Peyer's patch (tissue), 4 donors: ENCODE measurements at places on chromosomes 2 and 18. TPM values are rescaled to one million over a fixed set of nuclear protein-coding genes. Genes with fewer than 3 reads are reported as not detected.

Gene FMNL2
- total RNA-seq, result 52.0 TPM

Gene INPP5D
- total RNA-seq, result 11.6 TPM

Gene ZNF396
- total RNA-seq, result 2.4 TPM

Gene PAX8
- 3.3 TPM for total RNA-seq

Gene ALPP
- not detected for total RNA-seq

Gene CPO
- total RNA-seq, result 585 TPM

Gene ACTG2
- total RNA-seq, result 38.8 TPM

Gene TRABD2A
- 56.3 TPM for total RNA-seq

DNA sequence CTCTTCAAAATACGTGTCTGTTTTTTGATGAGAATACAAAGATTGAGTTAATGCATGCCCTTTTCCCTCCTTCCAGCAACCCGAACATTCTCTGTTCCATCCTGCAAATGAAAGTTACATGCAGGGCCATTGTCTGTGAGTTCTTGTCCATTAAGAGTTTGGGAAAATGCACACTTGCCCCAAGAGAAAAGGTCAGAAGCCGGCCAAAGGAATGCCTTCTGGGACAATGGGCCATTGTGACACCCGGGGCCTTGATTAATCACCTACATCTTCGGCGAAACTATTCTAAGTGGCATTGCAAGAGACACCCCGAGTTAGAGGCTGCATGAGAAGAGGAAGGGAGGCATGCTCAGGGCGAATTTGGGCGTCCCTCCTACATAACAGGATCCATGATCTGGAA, 73.7 kb upstream of the COPS8 start:
- DNase-seq, result no peak

DNA sequence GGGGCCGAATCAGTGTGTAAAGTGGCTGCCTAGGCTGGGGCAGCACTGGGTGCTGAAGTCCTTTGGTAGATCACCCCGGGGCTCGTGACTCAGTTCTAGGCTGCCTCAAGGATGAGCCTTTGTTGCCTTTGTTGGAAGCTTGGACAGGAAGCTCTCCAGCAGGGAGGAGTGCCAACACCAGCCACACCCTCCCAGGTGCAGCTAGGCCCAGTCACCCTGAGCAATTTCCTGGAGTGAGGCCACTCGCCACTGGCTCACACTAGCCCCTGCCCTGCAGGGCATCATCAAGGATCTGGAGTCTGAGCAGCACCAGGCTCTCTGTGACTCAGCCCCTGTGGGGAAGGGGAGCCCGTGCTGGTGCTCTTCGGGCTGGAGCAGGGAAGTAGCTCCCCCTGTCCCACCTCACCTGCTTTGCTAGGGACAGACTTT, 6.7 kb upstream of the SDC1 start:
- DNase-seq, result no peak

GRCh38 chr2:60652832-60653340, 99.4 kb upstream of the BCL11A start:
- DNase-seq, result no peak

DNA sequence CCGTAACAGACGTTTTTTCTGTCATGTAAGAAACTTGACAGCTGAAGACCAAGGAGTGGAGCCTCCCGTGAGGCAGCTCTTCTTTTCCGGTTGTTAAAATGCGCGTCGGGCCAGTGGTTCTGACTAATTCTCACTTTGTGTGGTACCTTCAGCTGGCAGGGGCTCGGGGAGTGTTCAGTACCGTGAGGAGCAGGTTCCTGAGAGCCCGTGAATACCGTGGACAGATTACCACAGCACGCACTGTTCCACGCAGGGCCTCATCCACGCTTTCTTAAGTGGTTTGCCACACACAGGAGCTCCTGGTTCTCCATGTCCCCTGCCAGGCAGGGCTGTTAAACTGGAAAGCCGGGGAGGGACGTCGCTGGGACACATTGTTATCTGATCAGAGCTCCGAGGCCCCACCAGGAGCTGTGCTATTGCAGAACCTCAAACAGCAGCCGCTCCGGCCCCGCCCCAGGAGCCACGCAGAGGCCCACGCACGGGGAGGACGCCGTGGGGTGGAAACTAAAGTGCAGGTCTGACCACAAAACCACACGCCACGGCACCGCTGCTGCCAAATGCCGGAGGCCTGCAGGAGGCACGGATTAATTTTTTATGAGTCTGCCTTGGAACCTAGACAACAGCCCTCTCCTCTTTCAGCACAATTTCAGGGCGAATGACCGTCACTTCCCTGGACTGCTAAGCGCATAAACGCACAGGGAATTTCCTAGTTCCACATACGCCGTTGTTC, 43.3 kb downstream of the NFATC1 start:
- no peak for DNase-seq

- DNase-seq, result no peak
Observed at GRCh38 chr2:4967206-4967605, 725.0 kb upstream of the SOX11 start.

GRCh38 chr2:155418753-155419152, 720.3 kb downstream of the KCNJ3 start:
- DNase-seq, result no peak

DNA sequence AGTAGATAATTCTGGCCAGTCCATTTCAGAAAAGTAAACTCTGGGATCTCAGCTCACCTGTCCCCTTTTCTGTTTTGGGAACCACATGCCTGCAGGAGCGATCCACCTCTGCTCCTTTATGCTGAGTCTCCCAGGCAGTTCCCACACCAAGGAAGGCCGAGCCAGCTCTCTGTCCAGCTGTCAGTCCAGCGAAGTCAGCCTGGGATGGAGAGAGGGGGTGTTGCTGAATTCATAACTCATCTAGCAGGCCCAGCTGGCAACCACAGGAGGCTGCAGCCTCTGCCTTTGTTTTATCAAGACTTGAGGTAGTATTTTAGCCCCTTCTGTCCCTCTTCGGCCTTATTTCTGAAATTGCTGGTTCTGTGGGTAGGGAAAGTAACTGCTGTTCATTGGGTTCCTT, 209.9 kb downstream of the ARL4C start:
- DNase-seq, result no peak
